ENCODE measurements at places on chromosomes 13 and 19. TPM values are rescaled to one million over a fixed set of nuclear protein-coding genes. Genes with fewer than 3 reads are reported as not detected.

Gene F2RL3
- total RNA-seq: 3.2 TPM

Gene SOX21
- total RNA-seq: not detected

- no peak for DNase-seq
These were observed 621.2 kb upstream of the SPRY2 start for GRCh38 chr13:80962173-80962572.

GRCh38 chr13:101841698-101842097 lies 389.2 kb downstream of the ITGBL1 start:
- no peak for DNase-seq

- no peak for DNase-seq
These were observed 520 bp downstream of the ZNF600 start for GRCh38 chr19:52786078-52786463.

GRCh38 chr13:33213024-33213768 lies 72.4 kb downstream of the STARD13 start:
- no peak for DNase-seq

DNA sequence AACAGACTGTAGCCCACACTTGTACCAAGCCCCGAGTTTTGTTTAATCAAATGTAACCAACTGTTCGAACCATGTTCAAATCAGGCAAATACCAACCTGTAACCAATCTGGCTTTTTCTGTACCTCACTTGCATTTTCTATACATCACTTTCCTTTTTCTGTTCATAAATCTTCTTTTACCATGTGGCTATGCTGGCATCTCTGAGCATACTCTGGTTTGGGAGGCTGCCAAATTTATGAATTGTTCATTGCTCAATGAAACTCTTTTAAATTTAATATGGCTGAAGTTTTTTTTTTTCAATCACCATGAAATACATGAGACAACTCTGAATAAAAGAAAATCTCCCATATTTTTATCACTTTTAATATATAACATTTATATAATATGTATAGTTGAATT lies 256.1 kb downstream of the SLITRK6 start:
- DNase-seq: no peak

Data from kidney (tissue), 22 donors.